ENCODE measurements at places on chromosomes 5 and 9. TPM values are rescaled to one million over a fixed set of nuclear protein-coding genes. Genes with fewer than 3 reads are reported as not detected.
A peak's percentile ranks its signal among the peaks of the same experiment; 100 is the strongest.

The CDC20B gene
- total RNA-seq, result not detected

DNA sequence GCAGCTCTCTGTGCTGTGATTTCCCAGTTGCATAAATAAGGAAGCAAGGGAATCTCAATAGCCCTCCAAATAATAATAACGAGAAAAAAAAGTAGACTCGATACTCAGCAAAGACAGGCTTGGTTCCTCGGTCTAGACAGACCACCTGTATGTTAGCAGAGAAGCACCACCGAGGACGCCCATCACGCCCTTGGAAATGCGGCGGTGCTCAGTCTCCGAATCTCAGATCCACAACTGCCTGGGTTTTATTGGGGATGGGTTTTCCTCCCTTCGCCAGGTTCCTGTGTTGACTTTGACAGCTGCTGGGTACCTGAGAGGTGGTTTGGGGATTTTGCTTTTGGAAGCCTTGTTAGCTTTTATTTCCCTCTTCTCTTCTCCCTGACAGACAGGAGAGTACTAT is 7.2 kb downstream of the DAB2IP start:
- no peak for ATAC-seq

DNA sequence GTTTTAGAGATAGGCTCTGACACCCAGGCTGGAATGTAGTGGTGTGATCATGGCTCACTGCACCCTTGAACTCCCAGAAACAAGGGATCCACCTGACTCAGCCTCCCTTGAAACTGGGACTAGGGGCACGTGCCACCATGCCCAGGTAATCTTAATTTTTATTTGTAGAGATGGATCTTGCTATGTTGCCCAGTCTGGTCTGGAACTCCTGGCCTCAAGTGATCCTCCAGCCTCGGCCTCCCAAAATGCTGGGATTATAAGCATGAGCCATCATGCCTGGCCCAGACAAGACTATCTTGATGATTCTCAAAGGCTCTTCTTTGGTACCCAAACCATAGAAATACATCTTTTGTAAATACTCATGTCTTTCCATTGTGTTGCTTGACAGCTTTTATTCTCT is 10.8 kb downstream of the OSMR start:
- ATAC-seq, result no peak

DNA sequence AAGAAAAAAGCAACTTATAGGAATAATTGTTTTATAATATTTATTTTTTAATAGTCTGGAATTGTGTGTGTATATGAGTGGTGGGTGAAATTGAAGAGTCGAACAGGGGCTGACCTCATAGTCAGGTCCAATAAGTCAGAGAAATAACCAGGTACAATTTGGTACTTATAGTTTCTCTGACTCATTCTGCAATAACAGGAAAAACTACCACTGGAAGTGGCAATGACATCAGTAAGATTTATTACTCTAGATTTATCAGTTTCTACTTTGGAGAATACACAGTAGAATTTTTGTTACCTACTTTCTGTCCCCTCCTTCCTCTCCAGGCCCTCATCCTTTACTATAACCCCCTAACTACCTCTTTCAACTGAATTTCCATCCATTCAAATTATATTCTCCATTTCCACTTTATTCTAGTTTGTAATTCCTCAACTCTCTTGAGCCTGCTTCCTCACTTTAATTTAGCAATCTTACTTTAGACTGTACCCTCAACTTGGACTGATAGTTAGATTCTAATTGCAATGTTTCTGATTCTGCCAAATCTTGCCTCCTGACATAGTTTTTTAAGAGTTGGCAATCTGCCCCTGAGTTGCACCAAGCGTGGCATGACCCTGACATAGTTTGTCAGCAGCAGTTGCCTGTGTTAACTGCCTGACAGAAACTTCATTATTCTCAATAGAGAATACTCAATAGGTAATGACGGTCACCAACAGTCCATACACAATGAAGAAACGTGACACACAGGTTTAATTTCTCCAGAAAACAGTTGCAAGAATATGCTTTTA is 475.3 kb upstream of the RIOK2 start:
- ATAC-seq, result no peak

The FBP1 gene
- total RNA-seq, result 0.50 TPM

- no peak for ATAC-seq
These were observed 58.3 kb upstream of the STXBP1 start for GRCh38 chr9:127553793-127554192.

DNA sequence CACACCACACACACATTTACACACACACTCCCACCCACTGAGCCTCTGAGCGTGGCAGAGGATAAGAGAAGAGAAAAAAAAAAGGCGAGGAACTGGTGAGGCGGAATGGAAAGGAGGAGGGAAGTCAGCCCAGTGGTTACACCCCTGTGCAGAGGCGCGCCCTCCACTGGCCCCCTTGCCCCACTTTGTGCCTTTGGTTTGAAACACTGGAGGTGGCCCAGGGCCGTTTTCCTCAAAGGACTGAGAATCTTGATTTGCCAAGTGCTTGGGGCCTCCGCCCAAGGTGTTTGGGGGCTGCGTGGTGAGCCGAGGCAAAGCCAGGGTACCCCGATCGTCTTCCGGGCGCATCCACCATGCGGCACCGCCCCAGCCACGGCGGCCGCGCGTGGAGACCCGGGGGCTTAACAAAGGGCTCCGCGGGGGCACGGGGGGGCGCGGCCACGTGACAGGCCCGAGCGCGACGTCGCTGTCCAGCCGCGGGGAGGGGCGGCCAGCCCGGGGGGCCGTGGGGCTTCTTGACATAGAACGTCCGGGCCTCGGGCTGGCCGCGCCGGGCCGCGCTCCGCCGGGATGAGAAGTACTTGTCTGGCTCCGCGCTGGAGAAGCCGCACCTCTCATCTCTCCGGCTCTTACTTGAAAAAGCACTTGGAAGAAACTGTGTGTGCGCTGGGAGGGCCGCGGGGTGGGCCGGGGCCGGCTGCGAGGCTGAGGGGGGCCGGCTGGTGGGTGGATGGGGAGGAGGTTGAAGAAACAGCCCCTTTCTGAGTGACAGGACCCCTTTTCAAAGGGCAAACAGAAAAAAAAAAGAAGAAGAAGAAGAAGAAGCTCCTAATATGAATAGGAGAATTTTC is 21.0 kb downstream of the NR2F1 start:
- no peak for ATAC-seq

The RNF183 gene
- 1.9 TPM for total RNA-seq

- ATAC-seq, result no peak
These were observed 43.8 kb downstream of the ZNF618 start for GRCh38 chr9:113919871-113920270.

The FOXD4L3 gene
- total RNA-seq, result 0.16 TPM

DNA sequence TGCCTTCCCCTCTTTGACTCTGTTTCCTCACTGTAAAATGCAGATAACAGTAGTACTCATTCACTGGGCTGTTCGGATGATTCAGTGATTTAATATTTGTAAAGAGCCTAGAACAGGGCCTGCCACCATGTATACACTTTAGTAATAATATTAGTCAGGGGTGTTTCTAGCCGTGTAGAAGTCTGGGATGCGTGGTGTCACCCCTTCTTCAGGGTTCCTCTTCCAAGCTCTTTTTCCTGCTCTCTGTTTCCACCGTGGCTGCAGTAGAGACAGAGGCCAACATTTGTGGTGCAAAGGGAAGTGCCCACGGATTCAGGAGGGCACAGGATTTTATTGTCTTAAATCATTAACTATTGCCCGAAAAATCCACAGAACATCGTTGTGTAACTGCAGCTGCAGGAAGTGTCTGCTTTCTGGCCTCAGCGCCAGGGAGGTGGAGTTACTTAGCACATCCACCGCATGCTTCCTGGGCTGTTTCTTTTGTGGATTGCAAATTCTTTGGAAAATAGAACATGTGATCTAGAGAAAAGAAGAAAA is 61.7 kb downstream of the TRIO start:
- ATAC-seq, result peak; percentile 13

- ATAC-seq, result no peak
These were observed 10.3 kb upstream of the RGMB start for GRCh38 chr5:98763001-98763630.

- ATAC-seq, result no peak
These were observed 23.4 kb downstream of the WNK2 start for GRCh38 chr9:93207326-93207814.

- peak; percentile 35 for ATAC-seq
These were observed 37.3 kb downstream of the PBX3 start for GRCh38 chr9:125784286-125785049.

- no peak for ATAC-seq
These were observed 31.8 kb downstream of the DMRT3 start for GRCh38 chr9:1008216-1008615.

GRCh38 chr5:125140855-125141254 is 394.4 kb upstream of the ZNF608 start:
- ATAC-seq, result no peak

The MOB3B gene
- total RNA-seq, result 0.24 TPM

- ATAC-seq, result no peak
These were observed 33.2 kb downstream of the SLC22A4 start for GRCh38 chr5:132327252-132327955.

The CCL21 gene
- not detected for total RNA-seq

DNA sequence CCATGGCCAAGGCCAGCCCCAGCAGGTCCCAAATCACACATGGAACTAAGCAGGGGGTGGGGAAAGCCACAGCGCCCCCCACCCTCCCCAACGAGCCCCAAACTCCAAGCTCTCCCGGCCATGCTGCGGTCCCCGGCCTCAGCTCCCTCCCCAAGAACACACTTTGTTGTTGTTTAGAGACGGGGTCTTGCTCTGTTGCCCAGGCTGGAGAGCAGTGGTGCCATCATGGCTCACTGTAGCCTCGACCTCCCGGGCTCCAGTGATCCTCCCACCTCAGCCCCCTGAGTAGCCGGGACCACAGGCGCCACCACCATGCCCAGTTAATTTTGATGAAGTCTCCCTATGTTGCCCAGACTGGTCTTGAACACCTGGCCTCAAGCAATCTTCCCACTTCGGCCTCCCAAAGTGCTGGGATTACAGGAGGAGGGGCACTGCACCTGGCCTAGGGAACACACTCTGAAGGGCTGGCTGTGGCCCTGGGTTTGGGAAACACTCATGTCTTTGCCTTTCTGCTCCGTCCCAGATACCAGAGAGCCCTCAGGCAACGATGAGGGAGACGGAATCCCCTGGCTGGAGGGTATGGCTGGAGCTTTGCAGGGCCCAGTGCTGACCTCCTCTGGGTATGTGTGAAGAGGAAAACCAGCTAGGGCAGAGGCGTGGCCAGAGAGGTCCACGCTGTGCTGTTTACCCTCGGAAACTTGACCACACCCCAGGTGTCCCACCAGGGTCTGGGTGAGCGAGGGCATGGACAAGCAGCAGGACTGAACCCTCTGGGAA is 53.2 kb upstream of the UBAC1 start:
- no peak for ATAC-seq

The C7 gene
- not detected for total RNA-seq

GRCh38 chr5:3077684-3078083 is 326.2 kb upstream of the IRX2 start:
- no peak for ATAC-seq
